Activated CD4-positive, alpha-beta T cell treated with anti-CD3 and anti-CD28 coated beads, Interleukin-2, amount 50 U/mL, for 1 hour (primary cell): ENCODE measurements at places on chromosomes 1 and 21.

GRCh38 chr21:46058431-46059145 lies 39.3 kb upstream of the COL6A2 start:
- no peak for DNase-seq

DNA sequence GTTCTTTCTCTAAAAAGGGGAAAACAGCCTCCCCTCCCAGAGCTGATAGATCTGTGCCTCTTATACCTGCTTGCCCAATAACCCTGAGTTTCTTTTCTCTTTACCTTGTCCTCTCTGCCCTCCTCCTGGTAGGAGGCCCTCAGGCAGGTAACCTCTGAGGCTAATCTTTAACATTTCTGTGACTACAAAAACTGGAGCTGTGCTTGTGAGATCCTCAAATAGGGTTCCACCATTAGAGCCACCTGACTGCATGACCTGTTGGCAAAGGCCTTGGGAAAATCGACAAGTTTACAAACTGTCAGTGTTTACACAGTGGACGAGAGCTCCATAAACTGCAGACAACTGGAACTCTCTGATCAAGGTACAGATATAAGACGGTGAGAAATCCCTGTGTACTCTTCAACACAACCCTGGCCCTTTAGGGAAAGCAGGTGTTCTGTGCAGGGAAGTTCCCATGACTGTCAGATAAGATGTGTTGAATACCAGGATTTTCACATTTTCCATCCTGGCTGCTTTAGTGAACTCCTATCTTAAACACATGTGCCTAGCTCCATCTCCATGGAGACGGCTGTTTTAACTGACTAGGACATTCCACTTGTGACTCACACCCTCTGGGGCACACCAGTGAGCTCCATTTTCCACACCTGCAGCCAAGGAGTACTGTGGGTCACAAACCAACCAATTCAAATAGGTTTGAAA lies 38.3 kb downstream of the ECE1 start:
- DNase-seq: no peak

DNA sequence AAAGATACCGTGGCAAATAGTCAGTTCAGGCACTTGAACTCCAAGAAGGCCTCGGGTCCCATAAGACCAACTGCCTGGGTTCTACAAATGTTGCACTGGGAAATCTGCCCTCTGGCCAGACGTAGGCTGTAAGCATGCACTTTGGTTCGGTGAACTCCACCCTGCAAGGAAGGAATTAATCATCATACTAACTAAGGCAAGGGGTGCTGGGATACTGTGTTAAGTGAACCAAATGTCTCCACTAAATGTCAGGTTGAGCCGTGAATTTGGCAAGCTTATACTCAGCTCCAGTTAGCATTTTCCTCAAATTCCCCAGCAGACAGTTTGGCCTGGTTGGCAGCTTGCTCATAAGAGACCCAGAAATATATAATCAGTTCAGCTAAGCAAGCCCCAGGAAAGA lies 385.9 kb downstream of the GPATCH2 start:
- DNase-seq: no peak

GRCh38 chr1:9809100-9809510 lies 14.7 kb downstream of the CLSTN1 start:
- no peak for DNase-seq

GRCh38 chr1:224116131-224116530 lies 2.2 kb downstream of the FBXO28 start:
- DNase-seq: no peak

DNA sequence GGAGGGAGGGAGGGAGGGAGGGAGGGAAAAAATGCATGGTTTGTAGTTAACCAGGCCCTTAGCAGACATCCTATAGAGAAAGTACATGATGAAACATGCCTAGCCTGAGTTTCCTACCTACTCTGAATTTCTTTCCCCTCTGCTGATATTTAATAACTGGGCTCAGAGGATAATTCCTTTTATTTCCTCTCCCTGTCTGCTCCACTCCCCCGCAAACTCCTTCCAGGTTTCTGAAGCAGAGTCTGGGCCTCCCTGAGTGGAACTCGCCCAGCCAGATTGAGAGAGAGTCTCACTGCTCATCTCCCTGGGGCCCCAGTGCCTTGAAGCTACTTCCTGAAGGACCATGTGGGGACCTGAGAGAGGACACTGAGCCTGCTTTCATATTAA lies 111.9 kb upstream of the SLC44A3 start:
- no peak for DNase-seq

- no peak for DNase-seq
Observed at GRCh38 chr1:231841616-231842344, 215.2 kb downstream of the DISC1 start.

GRCh38 chr21:43347461-43348169 lies 79.3 kb downstream of the SIK1 start:
- no peak for DNase-seq

DNA sequence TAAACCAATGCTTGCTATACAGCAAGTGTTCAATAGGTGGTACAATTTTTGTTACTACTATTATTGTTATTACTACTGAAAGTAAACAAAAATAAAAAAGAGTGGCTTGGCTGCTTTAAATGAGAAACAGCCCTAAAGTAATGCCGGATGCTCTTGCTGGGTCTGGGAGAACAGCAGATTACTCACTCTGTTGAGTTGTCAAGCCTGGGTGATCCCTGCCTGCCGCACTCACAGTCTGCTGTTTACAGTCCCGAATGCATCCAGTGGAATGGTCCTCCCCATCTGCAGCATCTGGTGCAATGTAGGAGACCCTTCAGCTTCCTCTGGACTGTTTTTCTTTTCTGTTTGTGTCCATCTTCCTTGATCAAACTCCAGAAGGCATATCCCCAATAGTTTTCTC lies 102.7 kb upstream of the IVNS1ABP start:
- no peak for DNase-seq
